ENCODE measurements at places on chromosomes 3 and 15.

- no peak for DNase-seq
Measured at GRCh38 chr3:71528816-71529215, 54.7 kb downstream of the FOXP1 start.

DNA sequence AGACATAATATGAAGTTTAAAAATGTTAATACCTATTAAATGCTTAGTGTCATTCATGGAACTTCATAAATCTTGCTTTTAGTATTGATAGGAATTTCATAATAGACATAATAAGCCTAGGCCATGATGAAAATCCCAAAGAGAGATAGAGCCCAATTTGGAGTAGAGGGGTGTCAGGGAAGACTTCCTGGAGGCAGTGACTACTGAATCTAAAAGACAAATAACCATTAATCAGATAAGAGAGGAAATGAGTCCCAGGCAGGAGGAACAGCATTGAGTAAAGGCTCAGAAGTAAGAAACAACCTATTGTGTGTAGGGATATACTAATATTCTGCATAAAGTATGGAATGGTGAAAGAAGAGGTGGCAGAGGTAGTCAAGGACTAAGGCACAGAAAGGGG lies 126.9 kb upstream of the MRPS22 start:
- no peak for DNase-seq

GRCh38 chr3:128362026-128362965 lies 104.4 kb downstream of the DNAJB8 start:
- DNase-seq: no peak

- no peak for DNase-seq
Measured at GRCh38 chr3:100019719-100020118, 94.6 kb downstream of the FILIP1L start.

DNA sequence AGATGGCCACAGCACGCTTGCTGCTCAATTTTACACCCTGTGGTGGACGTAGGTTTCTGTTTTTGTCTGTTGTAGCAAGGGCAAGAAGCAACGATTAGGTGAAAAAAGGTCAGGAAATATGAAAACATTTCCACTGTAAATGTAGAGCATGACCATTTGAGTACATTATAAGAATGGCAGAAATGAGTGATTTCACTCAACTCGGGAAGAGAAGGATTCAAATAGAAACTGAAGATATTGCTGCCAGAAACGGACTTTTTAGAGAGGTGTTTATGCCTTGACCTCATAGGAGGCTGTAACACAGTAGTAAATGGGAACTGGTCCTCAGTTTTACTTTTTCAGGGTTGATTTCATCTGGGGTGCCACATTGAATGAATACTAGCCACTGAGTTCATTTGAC lies 33.1 kb upstream of the GASK1A start:
- no peak for DNase-seq

DNA sequence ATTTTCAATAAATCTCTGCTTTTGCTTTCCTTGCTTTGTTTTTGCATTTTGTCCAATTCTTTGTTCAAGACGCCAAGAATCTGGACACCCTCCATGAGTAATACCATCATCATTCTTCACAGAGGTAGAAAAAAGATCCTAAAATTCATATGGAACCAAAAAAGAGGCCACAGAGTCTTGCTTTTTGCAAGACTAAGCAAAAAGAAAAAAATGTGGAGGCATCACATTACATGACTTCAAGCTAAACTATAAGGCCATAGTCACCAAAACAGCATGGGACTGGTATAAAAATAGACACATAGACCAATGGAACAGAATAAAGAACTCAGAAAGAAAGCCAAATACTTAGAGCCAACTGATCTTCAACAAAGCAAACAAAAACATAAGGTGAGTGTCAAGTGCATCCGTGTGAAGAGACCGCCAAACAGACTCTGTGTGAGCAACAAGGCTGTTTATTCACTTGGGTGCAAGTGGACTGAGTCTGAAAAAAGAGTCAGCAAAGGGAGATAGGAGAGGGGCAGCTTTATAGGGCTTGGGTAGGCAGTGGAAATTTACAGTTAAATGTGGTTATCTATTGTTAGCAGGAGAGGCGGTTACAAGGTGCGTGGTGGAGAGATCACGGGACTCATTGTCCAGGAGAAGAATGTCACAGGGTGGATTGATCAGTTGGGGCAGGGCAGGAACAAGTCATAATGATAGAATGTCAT lies 10.9 kb downstream of the STRIT1 start:
- no peak for DNase-seq

DNA sequence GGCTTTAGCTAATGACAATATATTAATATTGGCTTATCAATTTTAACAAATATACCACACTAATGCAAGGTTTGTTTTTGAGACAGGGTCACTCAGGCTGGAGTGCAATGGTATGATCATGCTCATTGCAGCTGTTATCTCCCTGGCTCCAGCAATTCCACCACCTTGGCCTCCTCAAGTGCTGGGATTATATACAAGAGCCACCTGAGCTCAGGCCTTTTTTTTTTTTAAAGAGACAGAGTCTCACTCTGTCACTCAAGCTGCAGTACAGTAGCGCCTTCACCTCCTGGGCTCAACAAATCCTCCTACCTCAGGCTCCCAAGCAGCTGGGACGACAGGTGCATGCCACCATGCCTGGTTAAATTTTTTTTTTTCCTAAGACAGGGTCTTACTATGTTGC lies 11.7 kb downstream of the DLG1 start:
- no peak for DNase-seq

- no peak for DNase-seq
Measured at GRCh38 chr3:178522200-178523052, 13.8 kb upstream of the KCNMB2 start.

GRCh38 chr3:184360929-184361531 lies 375 bp downstream of the CLCN2 start:
- no peak for DNase-seq

DNA sequence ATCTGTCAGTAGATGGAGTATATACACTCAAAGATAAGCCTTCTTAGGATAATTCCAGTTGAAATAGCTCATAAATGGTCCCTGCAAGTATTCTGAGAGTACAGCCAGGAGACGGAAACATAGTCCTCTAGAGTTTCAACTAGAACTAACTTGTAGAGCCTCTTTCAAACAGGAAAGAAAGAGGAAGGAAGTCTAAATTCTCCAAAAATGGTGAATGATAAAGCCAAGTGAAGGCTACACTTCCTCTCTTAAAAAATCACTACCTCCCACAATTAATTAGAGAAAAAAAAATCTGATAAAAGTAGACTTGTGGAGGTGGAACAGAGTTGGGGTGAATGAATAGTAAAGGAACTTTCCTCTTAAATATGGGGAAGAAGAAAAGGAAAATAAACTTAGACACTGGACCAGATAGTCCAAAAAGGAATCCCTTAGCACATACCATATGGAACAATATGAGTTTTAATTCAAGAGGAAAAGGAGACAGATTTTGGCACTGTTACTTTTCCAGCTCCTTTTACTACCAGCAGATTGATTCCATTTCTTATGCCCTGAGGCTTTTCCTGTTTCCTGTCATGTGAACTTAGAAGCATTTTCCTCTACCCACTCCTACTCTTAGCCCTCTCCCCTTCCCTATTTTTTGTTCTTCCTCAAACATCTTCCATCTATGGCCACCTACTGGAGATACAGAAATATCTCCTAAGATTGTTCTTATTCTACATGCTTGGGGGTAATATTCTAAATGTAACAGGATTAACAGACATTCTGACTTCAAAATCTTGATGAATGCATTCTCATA lies 207.6 kb downstream of the CHST2 start:
- DNase-seq: no peak

- DNase-seq: no peak
Measured at GRCh38 chr3:23106666-23107065, 96.5 kb upstream of the UBE2E2 start.

GRCh38 chr3:107643038-107643883 lies 120.5 kb downstream of the BBX start:
- DNase-seq: no peak

DNA sequence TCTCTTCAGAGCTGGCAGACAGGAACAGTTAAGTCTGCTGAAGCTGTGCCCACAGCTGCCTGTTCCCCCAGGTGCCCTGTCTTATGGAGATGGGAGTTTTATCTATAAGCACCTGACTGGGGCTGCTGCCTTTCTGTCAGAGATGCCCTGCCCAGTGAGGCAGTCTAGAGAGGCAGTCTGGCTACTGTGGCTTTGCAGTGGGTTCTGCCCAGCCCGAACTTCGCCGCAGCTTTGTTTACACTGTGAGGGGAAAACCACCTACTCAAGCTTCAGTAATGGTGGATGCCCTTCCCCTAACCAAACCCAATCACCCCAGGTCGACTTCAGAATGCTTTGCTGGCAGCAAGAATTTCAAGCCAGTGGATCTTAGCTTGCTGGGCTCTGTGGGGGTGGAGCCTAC lies 91.2 kb downstream of the SLC25A26 start:
- no peak for DNase-seq
